Activated gamma-delta T cell (primary cell): ENCODE measurements at places on chromosomes 13 and 19.

- no peak for DNase-seq
Measured at GRCh38 chr13:97028441-97029299, 34.4 kb upstream of the OXGR1 start.

DNA sequence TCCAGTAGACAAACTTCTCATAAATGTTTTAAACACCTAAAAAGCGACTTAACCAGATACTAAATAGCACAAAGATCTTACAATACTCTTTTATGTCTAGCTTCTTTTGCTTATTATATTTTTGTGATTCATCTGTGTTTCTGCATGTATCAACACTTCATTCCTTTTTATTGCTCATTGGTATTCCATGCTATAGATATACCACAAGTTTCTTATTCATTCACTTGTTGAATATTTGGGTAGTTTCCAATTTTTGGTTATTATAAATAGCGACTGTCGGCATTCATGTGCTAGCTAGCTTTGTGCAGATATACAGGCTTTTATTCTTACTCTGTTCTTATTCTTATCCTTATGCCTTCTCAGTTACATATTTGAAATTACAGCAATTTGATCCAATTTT lies 50.0 kb upstream of the RGCC start:
- DNase-seq = no peak

DNA sequence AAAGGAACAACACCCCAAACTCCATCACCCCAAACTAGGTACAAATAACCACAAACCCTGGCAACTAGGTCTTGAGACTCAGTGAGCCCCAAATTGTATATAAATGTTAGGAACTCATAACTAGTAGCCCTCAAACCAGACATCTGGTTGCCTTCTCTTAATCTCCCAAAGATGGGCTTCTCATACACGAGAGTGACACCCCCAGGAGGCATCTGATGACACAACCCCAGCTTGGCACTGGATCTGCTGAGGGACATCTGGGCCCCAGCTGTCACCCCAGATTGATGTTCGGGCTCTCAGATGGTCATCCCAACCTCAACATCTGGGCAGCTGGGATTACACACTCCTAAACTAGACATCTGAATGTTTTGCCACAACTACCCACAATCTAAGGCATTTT lies 14.8 kb downstream of the RABAC1 start:
- DNase-seq = no peak

DNA sequence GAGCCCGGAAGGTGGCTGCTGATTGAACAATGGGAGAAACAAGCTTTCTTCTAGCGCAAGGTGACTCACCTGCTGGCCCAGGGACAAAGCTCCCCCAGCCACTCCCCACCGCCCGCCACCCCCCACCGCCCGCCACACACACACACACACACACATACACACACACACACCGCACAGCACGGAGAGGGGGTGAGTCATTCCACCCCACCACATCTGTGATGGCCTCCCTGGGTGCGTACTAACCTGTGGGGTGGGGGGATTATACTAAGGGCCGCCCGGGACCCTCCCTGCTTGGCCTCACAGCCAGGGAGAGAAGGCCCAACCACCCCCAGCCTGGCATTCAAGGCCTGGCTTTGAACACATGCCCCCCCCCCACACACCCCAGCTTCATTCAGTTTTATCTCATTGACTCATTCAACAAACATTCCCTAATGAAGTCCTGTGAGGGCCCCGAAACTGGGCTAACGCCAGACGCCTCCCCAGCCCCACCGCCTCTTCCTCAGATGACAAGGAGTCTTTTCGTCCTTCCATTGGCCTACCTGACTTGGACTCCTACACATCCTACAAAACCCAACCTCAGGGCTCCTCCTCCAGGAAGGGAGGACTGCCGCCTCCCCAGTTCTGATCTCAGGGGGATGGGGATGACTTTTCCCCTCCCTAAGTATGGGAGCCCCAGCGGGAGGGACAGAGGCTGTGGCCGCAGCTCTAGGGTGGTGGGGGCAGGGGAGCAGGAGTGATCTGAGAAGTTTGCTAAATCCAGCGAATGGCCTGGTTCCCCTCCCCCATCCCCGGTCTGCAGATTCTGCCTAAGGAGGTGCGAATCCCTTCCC lies 5.8 kb upstream of the ONECUT3 start:
- DNase-seq = no peak

- no peak for DNase-seq
Measured at GRCh38 chr19:1307755-1308303, 22.2 kb downstream of the EFNA2 start.

DNA sequence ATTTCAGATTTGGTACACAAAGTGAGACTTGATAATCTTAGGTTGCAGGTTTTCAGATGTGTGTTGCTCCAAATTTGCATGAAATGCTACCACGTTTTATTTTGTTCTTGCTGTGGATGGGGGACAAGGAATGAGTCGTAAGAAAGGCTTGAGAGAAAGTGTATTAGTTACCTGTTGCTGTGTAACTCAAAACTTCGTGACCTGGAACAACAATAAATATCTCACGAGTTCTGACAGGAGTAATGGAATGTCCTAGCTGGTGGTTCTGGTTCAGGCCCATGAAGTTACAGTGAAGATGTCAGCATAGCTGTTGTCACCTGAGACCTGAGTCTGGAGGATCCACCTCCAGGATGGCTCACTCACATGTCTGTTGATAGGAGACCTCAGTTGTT lies 1.2 kb downstream of the ZNF8 start:
- DNase-seq = no peak
